Mesothelial cell of epicardium (in vitro differentiated cells): ENCODE measurements at places on chromosomes 6 and 20. TPM values are rescaled to one million over a fixed set of nuclear protein-coding genes. Genes with fewer than 3 reads are reported as not detected.

Gene HSD17B8
- total RNA-seq = 15.0 to 15.3 TPM (median 15.1 TPM) in 3 replicates

Gene SIRPG
- total RNA-seq = not detected in 3 replicates

- DNase-seq = no peak
These were observed 9.9 kb upstream of the FAM50B start for GRCh38 chr6:3838992-3839867.

- no peak for DNase-seq
These were observed 81.7 kb downstream of the FAM217A start for GRCh38 chr6:3997177-3997770.

GRCh38 chr6:816510-817084, 123.7 kb upstream of the EXOC2 start:
- no peak for DNase-seq

- DNase-seq = no peak
These were observed 78.6 kb downstream of the MDGA1 start for GRCh38 chr6:37618916-37619590.
